Head of caudate nucleus (tissue), 42 donors: ENCODE measurements at places on chromosomes 3 and 15.

GRCh38 chr3:4720316-4721075, 227.3 kb downstream of the ITPR1 start:
- peak; percentile 50 for DNase-seq

DNA sequence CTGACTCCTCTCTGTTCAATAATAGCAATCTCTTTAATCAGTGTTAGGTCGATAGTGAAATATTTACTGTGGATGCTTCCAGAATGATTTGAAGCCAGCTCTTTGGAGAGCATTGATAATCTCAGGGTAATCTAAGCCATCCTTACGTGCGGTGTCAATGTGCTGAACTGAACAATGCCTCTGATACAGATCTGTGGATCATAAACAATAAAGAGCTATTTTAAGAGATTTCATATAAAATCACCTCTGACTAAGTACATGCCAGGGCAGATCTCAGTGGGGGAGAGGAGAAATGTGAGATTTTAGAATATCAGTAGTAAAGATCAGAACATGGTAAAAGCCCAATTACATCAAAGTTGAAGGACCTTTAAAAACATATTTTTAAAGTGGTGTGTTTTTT, 319.3 kb upstream of the GBE1 start:
- DNase-seq: no peak

DNA sequence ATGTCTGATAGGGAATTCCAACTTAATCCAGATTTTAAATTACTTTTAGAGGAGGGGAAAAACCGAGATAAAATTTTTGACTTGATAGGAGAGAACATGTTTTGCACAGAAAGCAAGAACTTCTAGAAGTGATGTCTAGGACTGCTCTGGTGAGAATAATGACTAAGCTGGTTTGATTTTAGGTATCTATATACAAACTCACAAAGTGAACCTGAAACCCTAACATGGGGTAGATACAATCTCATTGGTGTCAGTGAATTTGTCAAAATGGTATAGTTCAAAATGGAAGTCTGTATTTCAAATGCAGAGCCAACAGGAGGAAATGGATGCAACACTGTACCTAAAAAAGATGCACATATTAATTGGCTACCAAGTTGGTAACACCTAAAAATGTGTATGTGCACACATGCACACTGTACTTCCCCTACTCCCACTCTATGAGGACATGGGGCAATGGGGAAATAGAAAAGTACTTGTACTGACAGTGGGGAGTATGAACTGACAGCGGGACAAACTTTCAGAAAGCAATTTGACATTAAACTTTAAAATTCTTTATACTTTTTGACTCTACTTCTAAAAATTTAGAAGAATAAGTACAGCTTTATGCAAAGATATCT, 53.0 kb downstream of the NR1I2 start:
- no peak for DNase-seq

GRCh38 chr3:13507570-13508339, 27.6 kb downstream of the HDAC11 start:
- DNase-seq: no peak

GRCh38 chr3:160601288-160601687, 35.9 kb upstream of the KPNA4 start:
- DNase-seq: no peak

- no peak for DNase-seq
Measured at GRCh38 chr3:129218742-129219141, 30.7 kb upstream of the COPG1 start.

DNA sequence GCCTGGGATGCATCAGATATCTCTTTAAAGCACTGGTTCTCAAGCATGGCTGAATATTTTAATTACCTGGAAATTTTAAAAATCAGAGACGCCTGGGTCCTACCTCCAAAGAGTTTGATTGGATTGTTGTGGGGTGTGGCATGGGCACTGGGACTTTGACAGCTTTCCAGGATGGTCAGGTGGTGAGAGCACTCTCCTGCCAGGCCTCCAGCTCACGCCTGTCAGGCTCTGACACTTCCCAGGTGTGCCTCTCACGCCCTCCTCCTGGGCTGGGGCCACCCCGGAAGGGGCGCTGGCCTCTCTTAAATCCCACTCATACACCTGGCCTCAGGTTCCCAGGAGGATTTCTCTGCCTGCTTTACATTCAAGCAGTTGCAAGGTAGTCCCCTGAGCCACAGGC, 48.5 kb downstream of the AMOTL2 start:
- DNase-seq: no peak

GRCh38 chr15:95352631-95353187, 977.8 kb upstream of the NR2F2 start:
- no peak for DNase-seq

GRCh38 chr3:17111586-17111985, 226.8 kb downstream of the PLCL2 start:
- DNase-seq: no peak

DNA sequence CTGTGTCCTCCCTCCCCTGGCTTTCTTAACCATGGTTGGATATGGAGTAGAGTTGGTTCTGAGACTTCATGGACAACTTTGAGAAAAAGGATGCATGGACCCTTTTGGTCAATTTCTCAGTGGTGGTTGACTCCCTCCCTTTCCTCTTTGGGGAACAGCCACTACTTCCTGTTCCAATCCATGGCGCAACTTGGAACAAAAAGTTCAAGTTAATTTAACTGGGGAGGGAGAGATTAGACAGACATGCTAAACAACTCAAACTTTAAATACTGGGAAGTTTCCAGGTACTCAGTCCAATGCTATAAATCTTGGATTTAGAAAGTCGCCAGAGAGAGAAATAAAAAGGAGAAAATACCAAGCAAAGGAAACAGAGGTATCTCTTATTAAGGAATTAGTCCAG, 202.2 kb downstream of the PDZRN3 start:
- DNase-seq: no peak

DNA sequence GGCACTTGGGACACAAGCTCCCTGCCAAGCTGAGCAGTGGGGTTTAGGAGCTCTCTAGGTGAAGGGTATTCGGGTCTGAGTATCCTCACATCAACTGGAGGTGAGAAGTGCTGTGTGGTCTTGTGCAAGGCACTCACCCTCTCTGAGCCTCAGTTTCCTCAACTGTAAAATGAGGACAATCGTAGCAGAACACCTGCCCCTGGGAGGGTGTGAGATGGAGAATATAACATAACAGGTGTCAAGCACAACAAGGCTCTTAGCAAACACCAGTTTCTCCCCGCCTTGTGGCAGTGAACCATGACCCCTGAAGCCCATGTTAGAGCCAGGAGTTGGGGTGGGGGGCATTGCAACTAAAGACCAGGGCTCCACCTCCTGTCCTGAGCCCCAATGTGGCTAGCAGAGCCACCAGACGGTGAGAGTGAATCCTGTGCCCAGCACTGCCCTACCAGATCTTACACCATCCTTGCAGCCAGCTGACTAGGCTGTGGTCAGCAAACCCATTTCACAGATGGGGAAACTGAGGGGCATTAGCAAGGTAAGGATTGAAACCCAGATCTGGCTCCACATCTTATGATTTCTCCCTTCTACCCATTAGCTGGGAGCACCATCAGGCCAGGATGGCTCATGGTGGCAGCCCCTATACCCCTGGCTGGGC, 2.6 kb upstream of the PLXND1 start:
- DNase-seq: no peak

GRCh38 chr3:153397794-153398193, 235.8 kb downstream of the RAP2B start:
- DNase-seq: no peak

- no peak for DNase-seq
Measured at GRCh38 chr15:99844150-99844549, 110.9 kb upstream of the LYSMD4 start.

GRCh38 chr15:79412429-79412828, 19.7 kb upstream of the MINAR1 start:
- DNase-seq: no peak

DNA sequence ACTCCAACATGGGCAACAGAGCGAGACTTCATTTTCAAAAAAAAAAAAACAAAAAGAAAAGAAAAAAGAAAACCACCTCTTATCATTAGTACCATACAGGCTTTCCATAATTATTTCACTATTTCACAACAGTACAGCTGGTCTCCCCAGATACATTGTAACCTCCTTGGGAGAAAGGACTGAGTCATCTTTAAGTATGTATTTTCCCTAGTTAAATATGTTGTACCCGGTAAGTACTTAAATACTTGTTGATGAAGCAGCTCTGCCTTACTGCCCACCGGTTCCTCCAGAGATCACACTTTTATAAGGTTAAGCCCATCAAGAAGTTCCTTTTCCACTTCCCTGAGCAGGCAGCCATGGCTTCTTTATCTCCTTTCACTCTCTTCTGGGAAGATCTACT, 789.5 kb upstream of the CFAP20DC start:
- DNase-seq: no peak

DNA sequence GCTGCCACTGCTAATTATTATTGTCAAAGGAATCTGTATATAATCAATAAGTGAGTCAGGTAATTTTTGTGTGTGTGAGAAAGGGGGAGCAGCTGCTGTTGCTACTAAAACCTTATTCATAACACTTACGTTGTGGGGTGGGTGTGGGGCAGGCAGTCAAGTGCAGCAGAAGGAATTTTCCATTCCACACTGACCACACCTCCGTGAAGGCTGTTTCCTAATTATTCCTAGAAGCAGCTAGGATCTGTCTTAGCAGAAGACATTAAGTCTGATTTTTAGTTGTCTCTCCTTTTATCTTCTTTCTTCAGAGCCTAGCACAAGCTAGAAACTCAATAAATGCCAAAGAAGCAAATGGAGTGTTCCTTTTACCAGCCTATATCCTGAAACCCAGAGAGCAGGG, 4.0 kb upstream of the U2SURP start:
- no peak for DNase-seq

DNA sequence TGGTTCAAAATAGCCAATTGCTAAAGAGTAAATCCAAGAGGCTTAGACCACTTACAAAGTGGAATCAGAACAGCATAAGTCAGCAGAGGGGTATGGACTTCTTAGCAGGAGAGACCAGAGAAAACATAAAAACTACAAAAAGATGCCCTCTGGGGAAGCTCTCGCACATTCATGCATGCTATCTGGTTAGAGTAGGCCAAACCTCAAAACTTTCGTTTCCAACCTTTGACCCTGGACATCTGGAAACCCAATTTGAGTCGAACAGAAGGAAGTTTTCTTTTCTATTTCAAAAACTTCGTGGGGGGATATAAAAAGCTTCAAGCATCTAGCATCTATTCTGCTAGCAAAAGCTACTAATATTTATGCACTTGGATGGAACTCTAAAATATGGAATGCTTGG, 523.9 kb upstream of the AGTR1 start:
- DNase-seq: no peak

DNA sequence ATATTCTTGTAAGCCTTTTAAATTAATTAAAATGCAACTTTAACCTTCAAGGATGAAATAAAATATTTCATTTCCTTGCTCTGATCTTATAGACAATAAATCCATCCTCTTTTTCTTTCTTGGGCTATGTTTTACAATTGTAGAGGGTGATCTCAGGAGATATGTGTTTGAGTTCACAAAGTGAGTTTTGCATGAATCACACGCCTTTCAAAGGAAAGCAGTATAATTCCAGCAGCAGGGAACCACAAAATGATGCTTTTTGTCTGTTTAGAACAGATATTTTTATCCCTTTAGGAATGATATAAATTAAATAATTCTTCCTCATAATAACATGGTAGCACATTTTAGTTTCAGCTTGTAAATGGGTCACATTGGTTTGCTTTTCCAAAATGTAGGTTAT, 191.2 kb downstream of the SEMA6D start:
- DNase-seq: no peak

DNA sequence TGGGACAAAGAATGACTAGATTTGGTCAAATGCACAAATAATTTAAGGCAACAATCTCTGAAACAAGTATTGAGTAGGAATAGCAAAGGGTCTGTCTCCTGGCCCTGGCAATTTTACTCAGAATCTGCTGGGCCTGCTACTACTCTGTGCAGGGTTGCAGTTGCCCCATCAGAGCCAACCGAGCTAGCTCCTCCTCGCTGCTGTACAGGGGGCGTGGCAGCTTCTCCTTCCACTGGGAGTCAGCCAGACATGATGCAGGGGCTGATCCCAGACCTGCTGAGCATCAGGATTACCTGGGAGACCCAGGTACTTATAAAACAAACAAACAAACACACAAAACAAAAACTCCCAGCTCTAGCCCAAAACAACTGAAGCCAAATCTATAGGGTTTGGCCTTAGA, 30.5 kb upstream of the PXYLP1 start:
- no peak for DNase-seq

GRCh38 chr3:157117875-157118654, 41.9 kb downstream of the CCNL1 start:
- no peak for DNase-seq

GRCh38 chr3:119589102-119589773, 8.4 kb upstream of the PLA1A start:
- peak; percentile 11 for DNase-seq

GRCh38 chr3:186414735-186415419, 52.8 kb upstream of the DGKG start:
- no peak for DNase-seq

GRCh38 chr15:90642464-90643300, 74.5 kb upstream of the BLM start:
- DNase-seq: no peak

DNA sequence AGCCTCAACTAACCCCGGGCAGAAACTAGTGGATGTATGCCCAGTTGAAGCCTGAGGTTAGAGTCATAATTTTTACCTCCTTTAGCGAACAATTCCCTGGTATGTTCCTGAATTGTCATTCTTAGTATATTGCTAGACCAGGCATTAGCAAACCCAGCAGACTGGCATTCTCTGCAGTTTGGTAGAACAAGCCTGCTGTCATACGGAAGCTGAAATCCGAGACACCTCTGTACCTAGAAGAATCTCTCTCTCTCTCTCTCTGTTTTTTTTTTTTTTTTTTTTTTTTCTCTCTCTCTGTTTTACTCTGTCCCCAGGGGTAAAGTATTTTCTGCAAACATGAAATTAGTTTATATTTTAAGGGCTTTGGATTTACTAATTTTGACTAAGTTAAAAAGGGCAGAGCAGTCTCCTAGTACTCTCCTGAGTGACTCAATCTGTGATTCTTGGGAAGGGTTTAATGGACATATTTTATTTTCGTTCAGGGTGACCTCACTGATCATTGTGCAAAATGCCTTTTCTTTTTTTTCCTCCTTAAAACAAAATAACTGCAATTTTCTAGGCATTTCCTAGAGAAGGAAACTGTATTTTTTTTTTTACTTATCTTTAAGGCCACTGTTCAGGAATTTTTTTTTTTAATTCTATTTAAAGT, 133.6 kb upstream of the ICE2 start:
- DNase-seq: no peak

DNA sequence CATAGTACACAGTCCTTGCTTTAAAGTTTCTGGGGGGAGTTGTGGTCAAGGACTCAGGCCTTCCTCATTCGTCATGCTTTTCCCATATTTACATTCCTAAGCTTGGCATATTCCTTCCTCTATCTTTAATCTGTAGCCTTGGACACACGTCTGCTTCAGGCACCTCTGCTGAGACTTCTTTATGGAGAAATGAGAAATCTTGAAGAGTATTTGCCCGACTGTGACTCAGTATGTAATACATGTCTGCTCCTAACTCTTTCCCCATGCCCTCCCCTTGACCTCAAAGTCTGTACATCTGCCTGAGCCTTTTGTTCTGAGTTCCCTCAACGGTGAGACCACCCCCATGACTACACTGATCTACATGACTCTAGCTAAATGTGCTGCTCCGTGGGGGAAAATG, 246.1 kb downstream of the SI start:
- no peak for DNase-seq
